ENCODE measurements at places on chromosomes 7 and 10. TPM values are rescaled to one million over a fixed set of nuclear protein-coding genes. Genes with fewer than 3 reads are reported as not detected.

- no peaks in the 10 kb centered on the region for H3K4me1 ChIP-seq
- DNase-seq: no peak
- H3K27ac ChIP-seq: no peak overlapping the region
- H3K4me3 ChIP-seq: no peak overlapping the region
- no peaks in the 10 kb centered on the region for H3K36me3 ChIP-seq
- no peaks in the 10 kb centered on the region for H3K27me3 ChIP-seq
Measured at GRCh38 chr7:41297166-41297565, 405.7 kb downstream of the INHBA start.

GRCh38 chr7:143908120-143908519, 6.1 kb upstream of the TCAF1 start:
- H3K4me3 ChIP-seq: no peak overlapping the region
- H3K27me3 ChIP-seq: no peaks in the 10 kb centered on the region
- H3K27ac ChIP-seq: no peak overlapping the region
- no peaks in the 10 kb centered on the region for H3K4me1 ChIP-seq
- H3K36me3 ChIP-seq: no peaks in the 10 kb centered on the region

DNA sequence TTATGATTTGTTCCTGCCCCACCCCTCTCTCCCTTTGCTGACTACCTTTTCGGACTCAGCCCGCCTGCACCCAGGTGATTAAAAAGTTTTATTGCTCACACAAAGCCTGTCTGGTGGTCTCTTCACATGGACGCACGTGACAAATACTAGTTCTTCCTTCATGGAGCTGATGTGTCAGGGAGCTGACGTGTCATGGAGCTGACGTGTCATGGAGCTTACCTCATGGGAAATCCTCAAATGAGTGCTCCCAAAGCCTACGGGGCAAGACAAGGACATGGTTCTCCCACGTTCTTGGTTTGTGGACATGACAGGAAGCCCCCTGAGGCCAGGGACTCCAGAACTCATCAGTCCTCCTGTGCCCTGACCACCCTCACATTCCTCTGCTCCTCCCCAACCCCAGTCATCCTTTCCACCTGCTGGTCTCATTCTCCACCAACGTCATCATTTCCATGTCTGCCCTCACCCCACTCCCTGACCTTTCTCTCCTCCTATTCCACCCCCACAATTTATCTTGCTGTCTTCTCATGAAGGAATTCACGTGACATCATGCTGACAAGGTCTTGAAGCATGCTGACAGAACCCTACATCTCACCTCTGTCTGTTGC, 261.3 kb downstream of the TCERG1L start:
- no peak for DNase-seq
- H3K27me3 ChIP-seq: no peaks in the 10 kb centered on the region
- no peak overlapping the region for H3K27ac ChIP-seq
- no peak overlapping the region for H3K4me3 ChIP-seq
- H3K36me3 ChIP-seq: no peaks in the 10 kb centered on the region

DNA sequence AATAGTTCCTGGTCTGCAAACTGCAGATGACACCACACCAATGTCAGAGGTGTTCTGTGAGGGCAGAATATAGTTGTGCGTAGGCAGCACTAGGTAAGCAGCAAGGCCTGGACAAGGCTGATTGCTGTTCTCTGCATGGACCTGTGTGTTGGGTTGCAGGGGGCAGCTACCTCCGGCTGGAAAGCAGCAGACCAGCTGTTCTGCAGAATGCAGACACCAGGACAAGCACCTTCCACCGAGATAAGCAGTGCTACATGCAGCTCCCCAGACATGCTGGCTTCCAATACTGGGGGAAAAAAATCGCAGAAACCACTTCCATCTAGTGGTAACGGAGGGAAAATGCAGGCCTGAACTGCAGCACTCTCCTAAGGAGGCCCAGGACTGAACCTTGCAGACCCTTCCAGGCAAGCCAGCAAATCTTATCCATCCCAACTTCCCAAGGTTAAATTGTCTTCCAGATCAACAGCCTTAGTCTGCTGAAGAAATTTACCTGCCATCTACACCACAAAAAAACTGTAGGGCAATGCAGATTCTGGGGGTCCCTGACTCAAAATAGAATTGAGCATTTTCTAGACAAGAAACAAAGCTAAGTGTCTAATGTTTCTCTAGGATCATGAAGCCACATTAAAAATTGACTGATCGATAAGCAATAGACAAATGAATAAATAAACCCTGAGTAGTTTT, 50.5 kb upstream of the COBL start:
- DNase-seq: no peak
- no peaks in the 10 kb centered on the region for H3K27me3 ChIP-seq
- H3K27ac ChIP-seq: no peak overlapping the region
- H3K4me3 ChIP-seq: no peak overlapping the region
- no peaks in the 10 kb centered on the region for H3K36me3 ChIP-seq

TMEM184A gene
- 0.47 TPM for total RNA-seq

OGDHL gene
- total RNA-seq: 0.61 TPM

DNA sequence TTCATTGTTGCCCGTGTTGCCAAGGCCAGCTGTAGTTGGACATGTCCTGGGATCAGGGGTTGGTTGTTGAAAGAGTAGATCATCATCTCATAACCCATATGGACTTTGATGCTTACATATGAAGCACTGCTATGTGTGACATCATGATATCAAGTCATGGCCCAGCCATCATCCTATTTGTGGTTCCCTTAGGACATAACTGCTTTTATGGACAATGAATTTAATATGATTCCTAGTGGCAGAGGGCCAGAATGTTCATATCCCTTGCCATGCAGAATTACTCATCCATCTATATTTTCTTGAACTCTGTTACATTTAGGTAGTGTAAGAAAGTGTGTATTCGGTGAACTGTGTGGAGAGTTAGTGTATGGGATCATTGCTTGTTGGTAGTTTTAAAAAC, 343.9 kb upstream of the LRGUK start:
- H3K4me3 ChIP-seq: no peak overlapping the region
- DNase-seq: no peak

SSC4D gene
- total RNA-seq: 0.71 TPM

DNA sequence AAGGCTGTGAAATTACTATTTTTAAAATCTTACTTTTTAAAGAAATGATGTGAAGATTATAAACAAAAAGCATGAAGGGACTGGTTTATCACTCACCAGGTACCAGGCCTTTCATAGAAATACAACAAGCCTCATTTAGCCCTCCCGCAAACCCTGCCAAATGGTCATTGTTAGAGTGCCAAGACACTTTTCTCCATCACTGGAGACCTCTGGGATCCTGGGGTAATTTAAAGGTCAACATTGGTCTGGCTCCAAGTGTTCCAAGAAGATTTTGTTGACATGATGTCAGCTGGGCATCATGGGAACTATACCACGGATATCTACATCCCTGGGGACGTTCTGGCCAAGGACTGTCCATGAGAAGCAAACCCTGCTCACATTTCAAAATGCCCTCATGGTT, 138.0 kb upstream of the FRMD4A start:
- H3K36me3 ChIP-seq: no peaks in the 10 kb centered on the region
- H3K4me1 ChIP-seq: no peaks in the 10 kb centered on the region
- peaks cover 2% of the 10 kb centered on the region for H3K27me3 ChIP-seq

- H3K27ac ChIP-seq: no peak overlapping the region
- no peak for DNase-seq
- H3K4me1 ChIP-seq: no peaks in the 10 kb centered on the region
- H3K4me3 ChIP-seq: no peak overlapping the region
- no peaks in the 10 kb centered on the region for H3K27me3 ChIP-seq
Measured at GRCh38 chr7:85734823-85735222, 548.0 kb upstream of the SEMA3D start.

GRCh38 chr10:94617389-94617944, 66.1 kb upstream of the CYP2C18 start:
- H3K4me1 ChIP-seq: no peaks in the 10 kb centered on the region
- H3K27ac ChIP-seq: no peak overlapping the region
- no peaks in the 10 kb centered on the region for H3K27me3 ChIP-seq

MUC3A gene
- 1.4 TPM for total RNA-seq

PNLIPRP1 gene
- total RNA-seq: not detected

FAM237B gene
- not detected for total RNA-seq

JMJD1C gene
- total RNA-seq: 70.8 TPM

AKR1C2 gene
- 1.0 TPM for total RNA-seq

GRCh38 chr7:105644937-105645336, 63.6 kb upstream of the EFCAB10 start:
- H3K27ac ChIP-seq: no peak overlapping the region
- no peak for DNase-seq
- H3K4me1 ChIP-seq: no peaks in the 10 kb centered on the region

BLNK gene
- 7.2 TPM for total RNA-seq

DNA sequence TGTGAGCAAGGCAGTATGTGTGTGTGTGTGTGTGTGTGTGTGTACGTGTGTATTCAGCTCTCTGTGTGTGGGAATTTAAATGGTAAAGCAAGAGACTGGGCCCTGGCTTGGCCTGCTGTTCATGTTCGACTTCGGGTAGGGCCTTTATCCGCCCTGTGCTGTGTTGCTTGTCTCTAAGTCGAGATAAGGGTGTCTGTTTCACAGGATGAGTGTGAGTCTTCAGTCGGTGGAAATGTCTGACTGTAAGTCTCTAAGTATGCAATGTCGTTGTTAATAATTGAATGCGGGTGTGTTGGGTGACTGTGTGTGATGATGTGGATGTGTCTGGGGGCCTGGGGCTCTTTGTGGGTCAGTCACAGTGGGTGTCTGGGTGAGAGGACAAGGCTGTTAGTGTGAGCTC, 34.8 kb downstream of the HIF1AN start:
- H3K27me3 ChIP-seq: peaks cover 76% of the 10 kb centered on the region
- no peaks in the 10 kb centered on the region for H3K4me1 ChIP-seq
- no peak overlapping the region for H3K4me3 ChIP-seq
- no peak for DNase-seq
- no peaks in the 10 kb centered on the region for H3K36me3 ChIP-seq

CAPZA2 gene
- total RNA-seq: 150 TPM

AGAP5 gene
- total RNA-seq: 3.7 TPM

DNA sequence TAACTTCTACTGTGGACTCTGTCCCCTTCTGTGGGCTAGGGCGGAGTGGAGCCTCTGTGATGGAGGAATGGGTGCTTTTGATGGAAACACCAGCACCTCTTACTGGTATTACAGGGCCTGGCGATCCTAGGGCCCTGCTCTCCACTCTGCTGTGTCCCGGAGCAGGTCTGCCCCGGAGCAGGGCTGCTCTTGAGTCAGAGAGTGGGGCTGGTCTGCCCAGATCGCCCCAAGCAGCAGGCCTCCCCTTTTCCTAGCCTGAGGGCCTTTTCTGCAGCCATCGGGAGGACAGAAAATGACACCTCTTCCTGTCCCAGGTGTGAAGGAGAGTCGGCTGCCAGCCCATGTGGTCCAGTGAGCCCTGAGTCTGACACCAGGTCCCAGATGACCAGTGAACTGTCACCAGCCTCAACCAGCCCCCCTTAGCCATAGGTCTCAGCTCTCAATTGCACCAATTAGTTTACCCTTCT, 1.4 kb downstream of the ZNF282 start:
- H3K27ac ChIP-seq: no peak overlapping the region
- H3K36me3 ChIP-seq: peaks cover 34% of the 10 kb centered on the region
- no peak for DNase-seq
- H3K4me3 ChIP-seq: peak overlapping the region; percentile 67

DNA sequence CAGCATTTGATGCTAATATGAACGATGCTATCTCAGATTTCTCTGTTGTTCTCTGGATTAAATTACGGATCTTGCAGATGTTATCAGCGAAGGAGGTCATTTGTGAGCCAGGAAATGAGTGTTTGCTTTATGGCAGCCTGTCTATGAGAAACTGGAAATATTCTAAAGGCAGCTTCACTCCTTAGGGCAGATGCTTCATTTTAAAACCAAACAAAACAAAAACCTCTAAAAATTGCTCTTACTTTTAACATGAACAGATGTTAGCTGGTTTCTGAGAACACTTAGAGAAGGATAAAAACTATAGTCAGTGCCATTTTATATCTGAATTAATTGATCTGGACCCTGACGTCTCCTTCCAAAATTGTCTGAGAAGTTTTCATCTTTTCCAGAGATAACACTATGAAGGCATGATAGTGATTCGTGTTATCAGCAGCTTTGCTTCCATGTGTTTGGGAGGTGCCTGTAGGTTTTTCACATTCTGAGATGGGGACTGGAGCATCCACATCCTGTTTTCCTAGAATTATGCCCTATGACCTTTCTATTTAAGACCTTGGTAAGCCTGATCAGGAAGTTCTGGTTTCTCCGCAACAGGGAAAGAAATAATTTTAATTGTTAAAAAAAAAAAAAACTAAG, 53.1 kb downstream of the CPED1 start:
- H3K36me3 ChIP-seq: no peaks in the 10 kb centered on the region
- H3K4me3 ChIP-seq: no peak overlapping the region
- H3K27ac ChIP-seq: no peak overlapping the region
- no peaks in the 10 kb centered on the region for H3K4me1 ChIP-seq
- H3K27me3 ChIP-seq: no peaks in the 10 kb centered on the region

IPMK gene
- total RNA-seq: 4.5 TPM

DNA sequence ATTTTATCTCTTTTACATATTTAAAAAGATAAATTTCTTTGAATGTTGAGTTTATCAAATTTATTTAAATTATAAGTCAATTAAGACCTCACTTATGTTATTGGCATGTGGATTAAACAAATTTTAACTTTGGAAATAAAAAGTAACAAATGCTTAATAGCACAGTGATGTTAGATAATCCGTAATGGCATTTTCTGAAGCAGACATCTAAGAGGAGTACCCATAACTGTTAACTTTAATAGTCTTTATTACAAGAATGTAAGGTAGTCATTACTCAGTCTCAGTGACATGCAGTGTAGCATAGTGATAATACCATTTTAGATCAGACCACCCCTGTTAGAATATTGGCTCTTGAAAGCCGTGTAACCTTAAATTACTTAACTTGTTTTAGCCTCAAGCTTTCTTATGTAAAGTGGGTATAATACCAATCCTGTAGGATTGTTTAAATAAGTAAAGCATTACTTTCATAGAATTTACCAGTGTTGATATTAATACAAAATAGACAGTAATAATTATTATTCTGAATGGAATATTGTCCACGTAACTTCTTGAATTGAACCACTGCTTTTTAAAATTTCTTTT, 4.3 kb downstream of the PHYHIPL start:
- no peak overlapping the region for H3K4me3 ChIP-seq
- DNase-seq: no peak
- no peaks in the 10 kb centered on the region for H3K4me1 ChIP-seq
- no peaks in the 10 kb centered on the region for H3K36me3 ChIP-seq

MYO3A gene
- total RNA-seq: 3.0 TPM

ZNF862 gene
- total RNA-seq: 9.0 TPM

LLCFC1 gene
- total RNA-seq: not detected

DNA sequence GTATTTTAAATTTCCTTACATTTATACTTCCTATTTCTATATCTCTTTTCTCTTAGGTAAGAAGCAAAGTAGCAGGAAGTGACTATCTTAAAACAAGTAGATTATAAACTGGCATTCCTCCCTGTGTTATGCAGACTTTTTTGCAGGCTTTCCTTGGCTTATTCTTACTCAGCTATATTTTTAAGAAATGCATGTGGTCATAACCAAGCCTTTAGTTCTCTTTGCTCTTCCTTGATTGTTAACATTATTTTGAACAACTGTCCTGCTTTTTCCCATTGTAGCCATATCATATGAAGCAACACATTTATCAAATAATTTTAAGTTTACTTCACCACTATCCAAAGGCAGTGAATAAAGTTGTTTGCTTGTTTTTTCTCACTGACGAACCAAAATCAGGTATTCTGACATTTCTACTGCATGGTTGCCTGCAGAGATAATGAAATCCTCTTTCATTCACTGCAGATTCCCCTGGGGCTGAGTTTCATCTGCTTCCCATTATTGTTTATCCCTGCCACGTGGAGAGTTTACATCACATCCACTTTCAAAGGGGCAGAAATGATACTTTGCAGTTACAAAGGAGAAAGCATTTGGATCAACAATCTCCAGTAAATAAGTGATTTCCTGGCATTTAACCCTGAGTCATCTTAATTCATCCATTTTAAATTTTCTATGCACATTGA, 389.9 kb upstream of the SEMA3C start:
- no peak overlapping the region for H3K27ac ChIP-seq
- no peak for DNase-seq
- H3K4me1 ChIP-seq: no peaks in the 10 kb centered on the region
- no peaks in the 10 kb centered on the region for H3K27me3 ChIP-seq

Measured in thymus (tissue), 14 donors.